ENCODE measurements at places on chromosomes 13 and 19.

DNA sequence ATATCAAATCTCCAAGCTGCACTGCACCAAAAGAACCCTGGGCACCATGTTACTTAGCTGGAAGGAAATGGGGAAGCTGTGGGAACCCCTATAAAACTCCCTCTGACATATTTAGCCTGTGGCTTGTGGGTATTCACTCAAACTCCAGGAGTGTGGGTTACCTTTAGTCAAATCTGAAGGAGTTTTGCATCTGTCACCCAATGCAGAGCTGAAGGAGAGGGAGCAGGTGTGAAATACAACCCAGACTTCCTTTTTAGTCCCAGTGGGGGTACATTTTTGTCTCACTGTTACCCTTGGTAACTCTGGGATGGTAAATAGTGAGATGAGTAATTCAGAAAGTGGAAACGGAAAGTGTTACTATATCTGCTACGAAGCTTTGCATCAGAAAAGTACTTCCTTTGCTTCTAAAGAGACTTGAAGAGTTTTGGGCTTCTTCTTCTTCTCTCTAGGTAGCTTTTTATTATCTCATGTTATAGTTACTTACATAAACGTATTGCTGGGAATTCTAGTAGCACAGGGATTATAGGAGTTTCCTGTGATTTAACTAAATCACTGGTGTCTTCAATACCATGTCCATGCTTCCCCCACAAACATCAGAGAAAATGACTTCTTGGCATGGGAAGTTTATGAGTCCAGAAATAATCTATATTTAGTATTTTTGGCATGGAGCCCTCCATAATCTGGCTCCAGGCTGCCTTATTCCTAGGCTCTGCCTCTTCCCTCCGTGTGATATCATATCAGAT is 105.9 kb downstream of the AKAP11 start:
- no peak for DNase-seq

- no peak for DNase-seq
Observed at GRCh38 chr19:17490411-17490810, 20.1 kb downstream of the SLC27A1 start.

DNA sequence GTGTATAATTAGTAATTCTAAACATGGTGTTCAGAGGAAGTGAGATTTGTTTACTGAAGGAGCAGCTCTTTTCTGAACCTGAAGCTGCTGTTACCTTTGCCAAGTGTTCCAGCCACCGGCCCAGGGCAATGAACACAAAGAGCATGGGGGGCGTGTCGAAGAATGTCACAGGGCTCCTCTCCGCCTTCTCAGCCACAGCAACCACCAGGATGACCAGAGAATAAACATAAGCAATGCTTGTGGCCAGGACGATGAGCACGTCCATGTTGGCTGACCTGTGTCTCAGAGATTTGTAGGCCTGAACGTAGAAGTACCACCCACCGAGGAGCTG is 53.1 kb downstream of the ATP7B start:
- DNase-seq: no peak

DNA sequence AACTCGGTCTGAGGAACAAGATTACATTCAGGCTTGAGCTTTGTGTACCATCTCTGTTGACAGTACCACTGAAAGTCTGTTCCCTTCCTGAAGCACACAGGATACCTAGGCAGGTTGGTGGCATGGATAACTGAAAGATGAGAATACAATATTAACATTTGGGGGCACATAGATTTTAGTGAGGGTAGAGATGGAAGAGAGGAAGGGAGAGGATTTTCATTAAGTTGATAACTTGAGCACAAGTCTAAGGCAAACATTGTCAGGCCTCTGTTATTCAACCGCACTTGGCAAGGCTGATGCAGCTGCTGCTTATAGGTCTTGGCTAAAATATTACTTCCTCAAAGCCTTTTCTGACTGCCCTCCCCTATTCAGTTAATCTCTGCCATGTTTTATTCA is 10.9 kb downstream of the MIR17HG start:
- DNase-seq: no peak

DNA sequence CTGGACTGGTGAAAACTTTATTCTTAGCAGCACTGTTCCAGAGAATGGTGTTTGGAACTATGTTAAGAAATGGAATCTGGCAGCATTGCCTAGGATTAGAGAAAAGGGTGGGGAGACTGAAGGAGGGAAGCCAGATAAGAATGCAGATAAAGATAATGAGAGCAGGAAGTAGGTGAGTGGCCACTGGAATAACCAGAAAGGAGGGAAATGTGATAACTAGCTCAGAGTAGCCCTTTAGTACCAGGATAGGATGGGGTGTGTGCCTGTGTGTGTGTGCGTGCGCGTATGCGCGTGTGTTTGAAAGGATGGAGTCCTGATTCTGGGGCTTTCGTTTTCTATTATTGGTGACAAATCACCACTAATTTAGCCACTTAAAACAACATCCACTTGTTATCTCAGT is 33.4 kb upstream of the FRY start:
- DNase-seq: no peak

GRCh38 chr19:45113628-45114027 is 20.6 kb downstream of the PPP1R37 start:
- DNase-seq: no peak

DNA sequence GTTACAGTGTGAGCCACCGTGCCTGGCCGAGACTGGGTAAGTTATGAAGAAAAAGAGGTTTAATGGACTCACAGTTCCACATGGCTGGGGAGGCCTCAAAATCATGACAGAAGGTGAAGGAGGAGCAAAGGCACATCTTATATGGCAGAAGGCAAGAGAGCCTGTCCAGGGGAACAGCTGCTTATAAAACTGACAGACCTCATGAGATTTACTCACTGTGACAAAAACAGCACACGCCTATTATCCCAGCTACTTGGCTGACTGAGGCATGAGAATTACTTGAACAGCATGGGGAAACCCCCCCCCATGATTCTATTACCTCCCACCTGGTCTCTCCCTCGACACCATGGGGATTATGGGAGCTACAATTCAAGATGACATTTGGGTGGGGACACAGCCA is 23.4 kb upstream of the ZNF561 start:
- no peak for DNase-seq

DNA sequence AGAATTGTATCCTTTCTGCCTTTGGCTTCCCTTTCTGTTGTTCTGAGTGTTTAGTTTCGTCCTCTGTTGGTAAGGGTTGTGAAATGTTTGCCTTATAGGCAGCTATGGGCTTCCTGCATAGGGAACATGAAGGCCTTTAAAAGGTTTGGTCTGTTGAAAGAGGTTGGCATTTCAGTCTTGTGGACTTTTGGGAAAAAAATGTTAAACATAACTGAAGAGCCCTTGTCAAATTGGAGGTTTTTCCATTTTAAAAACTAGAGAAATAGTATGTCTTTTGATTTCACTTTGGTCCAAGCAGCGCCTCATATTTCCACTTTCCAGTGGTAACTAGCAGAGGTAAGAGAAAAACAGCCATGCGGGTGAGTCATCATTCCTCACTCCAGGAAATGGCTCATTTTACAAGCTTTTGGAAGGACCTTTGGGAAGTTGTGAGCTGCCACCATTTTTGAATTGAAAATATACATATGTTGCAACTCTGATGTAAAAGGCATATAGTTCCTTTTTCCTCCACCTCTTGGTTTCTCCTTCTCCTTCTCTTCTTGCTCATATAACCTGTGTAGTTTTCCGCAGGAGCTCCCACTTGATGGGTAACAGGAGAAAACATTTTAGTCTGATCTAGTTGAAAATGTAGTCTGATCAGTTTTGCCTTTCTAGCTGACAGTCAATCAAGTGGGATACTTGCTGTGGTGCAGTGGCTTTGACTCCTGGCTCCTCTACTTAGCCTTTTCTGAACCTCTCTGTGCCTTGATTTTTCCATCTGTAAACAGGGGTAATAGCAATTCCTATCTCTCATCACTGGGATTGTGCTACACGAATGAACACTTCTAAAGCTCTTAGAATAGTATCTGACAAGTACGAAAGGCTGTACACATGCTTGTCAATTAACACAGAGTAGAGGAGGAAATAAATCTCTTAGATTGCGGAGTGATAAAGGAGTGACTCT is 23.0 kb downstream of the GPC6 start:
- no peak for DNase-seq

DNA sequence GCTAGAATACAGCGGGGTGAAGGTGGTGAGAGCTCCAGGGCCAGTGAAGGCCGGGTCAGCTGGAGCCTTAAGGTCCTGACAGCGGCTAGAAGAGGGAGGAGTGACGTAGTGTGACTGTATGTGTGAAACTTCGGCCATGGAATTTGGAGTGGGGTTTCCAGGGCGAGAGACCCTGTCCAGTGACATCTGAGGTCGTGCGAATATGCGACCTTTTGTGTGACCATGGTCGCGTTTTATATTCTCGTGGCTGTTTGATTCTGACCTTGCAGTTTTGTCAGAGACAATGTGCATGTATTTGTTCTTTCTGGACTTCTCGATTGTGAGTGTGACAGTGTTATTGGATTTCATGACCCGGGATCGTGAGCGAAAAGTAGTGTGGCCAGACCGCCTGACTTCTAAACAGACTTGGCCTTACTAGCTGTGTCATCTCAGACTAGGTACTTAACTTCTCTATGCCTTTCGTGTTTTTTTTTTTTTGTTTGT is 405 bp upstream of the ZNF569 start:
- no peak for DNase-seq

DNA sequence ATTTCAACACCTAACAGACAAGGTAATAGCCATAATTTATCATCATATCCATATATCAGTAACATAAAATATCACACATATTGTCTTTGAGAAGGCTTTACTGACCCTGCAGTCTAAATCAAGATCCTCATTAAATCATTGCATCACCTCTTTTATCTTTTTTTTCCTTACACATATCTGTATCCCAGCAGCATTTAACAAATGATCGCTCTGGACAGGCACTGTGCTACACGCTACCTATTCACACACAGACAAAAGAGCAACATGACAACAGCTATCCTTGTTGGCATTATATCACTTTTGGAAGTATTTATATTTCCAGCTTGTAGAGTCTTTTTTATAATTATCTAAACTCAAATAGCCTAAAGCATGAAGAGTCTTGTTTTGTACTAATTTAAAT is 73.3 kb upstream of the NBEA start:
- no peak for DNase-seq

GRCh38 chr13:40116008-40116407 is 460.5 kb downstream of the COG6 start:
- DNase-seq: peak; percentile 61

GRCh38 chr19:56098731-56099568 is 22.1 kb downstream of the ZNF787 start:
- no peak for DNase-seq

DNA sequence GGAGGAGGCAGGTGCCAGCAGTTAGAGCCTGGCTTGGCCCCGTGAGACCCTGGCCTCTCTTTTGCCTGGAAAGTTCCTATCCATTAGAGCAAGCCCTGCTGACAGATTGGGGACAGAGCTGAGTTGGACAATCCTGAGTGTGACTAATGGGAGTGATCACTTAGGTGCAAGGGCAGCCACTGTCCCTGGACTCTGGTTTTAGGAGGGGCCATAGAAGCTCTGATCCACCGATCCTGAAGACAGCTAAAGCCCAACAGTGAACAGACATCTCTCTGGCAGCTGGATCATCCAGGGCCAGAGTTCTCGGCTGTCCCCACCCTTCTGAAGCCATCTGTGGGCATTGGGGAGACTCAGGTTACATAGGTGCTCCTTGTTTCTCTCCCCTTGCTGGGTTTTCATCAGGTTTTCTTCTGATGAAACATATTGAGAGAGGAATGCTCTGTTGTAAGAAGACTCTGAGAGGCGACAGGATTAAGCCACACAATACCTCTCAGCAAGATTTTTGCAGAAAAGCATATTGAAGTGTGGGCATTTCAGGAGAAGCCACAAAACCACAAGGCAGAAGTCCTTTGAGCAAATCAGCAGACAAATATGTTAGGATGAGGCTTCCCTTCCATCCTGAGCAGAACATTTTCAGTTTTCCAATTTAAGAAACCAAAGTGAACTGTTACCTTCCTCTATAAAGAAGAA is 288.0 kb upstream of the MAB21L1 start:
- no peak for DNase-seq

GRCh38 chr13:50840284-50840683 is 3.2 kb downstream of the DLEU7 start:
- no peak for DNase-seq

DNA sequence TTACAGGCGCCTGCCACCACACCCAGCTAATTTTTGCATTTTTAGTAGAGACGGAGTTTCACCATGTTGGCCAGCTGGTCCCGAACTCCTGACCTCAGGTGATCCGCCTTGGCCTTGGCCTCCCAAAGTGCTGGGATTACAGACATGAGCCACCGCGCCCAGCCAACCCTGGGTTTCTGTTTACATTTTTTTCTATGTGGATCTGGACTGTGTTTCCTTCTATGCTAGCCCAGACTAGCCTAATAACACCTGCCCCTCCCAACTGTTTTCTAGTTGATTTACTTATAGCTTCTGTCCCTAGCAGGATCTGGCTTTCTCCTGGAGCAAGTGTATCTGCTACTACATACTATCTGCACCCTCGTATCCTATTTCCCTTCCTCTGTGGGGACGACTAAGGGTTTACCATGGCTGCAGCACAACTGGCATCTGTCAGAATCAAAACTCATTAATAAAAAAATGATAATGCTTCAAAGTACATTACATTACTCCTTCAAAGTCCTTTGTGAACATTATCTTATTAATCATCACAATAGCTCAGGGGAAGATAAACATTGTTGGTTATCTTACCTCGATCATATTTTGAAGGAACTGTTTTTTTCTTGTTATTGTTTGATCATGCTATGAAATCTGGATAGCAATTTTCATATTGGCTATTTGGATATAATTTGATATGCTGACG is 228.3 kb downstream of the KLF5 start:
- DNase-seq: no peak

DNA sequence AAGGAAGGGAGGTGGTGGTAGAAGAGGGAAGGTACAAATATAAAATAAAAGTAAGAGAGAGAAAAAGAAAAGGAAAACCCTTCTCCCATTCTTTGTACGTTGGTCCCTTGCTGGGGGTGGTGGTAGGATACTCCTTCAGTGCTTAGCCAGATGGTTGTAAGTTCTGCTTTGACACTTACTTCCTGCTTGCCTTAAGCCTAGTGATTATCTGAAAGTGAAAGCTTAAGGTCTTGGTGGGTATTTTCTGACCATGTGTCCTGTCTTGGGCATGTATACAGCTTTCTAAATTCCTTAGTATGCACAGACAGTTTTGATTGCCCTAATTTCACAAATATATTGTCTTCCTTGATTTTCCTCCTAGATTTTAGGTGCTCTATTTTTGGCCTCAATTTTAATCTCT is 314.8 kb downstream of the PCDH17 start:
- no peak for DNase-seq

- no peak for DNase-seq
Observed at GRCh38 chr13:90806016-90806615, 541.4 kb upstream of the MIR17HG start.

GRCh38 chr19:13883516-13884064 is 6.7 kb downstream of the NANOS3 start:
- no peak for DNase-seq

DNA sequence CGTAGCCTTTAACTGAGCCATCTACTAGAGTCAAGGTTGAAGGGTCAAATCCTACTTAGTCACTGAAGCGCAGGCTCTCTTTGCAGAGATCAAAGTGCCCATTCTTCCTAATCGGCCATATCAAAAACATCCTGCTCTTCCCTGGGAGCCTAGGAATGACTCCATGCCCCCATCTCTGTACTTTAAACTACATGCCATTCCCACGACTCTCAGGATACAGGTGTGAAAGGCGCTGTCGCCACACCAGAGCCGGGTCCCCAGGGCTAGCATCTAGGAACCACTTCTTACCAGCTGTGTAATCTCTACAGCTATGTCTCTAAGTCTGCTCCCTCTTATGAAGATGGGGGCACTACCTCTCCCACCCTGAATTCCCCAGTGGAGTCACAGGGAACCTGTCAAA is 22.3 kb downstream of the IRS2 start:
- no peak for DNase-seq

All from K562 (cell line).